MG63 (cell line): ENCODE measurements at places on chromosomes 2 and 18. TPM values are rescaled to one million over a fixed set of nuclear protein-coding genes. Genes with fewer than 3 reads are reported as not detected.

- DNase-seq: no peak
Measured at GRCh38 chr18:8274370-8274769, 334.9 kb upstream of the RAB12 start.

TSPYL6 gene
- not detected in 2 replicates for total RNA-seq

DNA sequence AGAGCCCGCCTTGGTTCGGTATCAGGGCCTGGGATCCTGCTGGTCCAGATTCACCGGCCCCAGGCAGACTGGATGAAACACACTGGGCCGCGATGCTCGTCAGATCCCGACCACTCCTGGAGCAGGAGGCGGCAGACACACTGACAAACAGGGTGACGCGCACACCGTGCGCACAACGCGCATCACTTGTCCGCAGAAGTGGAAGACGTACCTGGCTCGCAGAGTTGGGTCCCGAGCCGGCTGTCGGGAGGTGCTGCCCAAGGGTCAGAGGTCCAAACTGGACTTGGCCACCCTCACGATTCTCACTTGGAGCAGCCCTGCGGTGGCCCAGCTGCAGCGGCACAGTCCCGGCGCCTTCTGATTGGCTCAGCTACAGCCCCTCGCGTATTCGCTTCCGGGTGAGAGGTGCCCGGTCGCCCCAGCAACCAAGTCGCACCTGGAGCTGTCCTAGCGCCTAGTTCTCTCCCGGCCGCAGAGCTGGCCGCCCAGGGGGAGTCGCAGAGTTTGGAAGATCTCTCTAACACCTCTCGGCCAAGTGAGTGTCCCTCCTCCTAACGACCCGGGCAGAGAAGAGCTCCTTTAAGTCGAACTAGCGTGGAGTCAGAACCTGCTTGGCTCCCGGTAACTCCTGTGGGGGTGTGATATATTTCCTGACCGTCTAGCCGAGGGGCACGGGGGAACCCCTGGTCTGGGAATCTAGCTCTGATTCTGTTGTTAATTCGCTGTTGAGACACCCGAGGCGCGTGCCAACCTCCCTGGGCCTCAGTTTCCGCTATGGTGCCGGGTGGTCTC, at the start of the genes DHX57 and MORN2:
Gene DHX57 (minus strand): TSS at position 359 of the 792 bp plus-strand sequence. CDS start 7,529 bp downstream, outside the sequence.
Gene MORN2 (plus strand): TSS at position 401 of the 792 bp plus-strand sequence.
- peak; percentile 88 for DNase-seq

TRIM43 gene
- total RNA-seq: not detected in 2 replicates

TNFAIP6 gene
- total RNA-seq: 0.84 and 1.8 TPM in 2 replicates

DNA sequence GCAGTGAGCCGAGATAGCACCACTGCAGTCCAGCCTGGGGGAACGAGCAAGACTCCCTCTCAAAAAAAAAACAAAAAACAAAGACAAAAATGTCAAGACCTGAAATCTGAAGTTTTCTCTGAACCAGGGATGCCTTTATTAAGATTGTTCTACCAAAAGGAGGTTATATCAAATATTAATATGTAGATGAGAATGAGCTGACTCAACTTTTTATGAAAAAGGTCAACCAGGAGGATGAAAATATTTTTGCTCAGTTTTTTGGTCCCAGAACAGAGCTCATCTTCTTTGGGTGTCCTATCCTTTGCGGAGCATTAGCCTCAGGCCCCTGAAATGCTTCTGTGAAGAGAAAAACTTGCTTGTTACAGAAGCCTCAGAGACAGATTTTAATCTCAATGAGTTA, 44.0 kb downstream of the NEMP2 start:
- no peak for DNase-seq

DNA sequence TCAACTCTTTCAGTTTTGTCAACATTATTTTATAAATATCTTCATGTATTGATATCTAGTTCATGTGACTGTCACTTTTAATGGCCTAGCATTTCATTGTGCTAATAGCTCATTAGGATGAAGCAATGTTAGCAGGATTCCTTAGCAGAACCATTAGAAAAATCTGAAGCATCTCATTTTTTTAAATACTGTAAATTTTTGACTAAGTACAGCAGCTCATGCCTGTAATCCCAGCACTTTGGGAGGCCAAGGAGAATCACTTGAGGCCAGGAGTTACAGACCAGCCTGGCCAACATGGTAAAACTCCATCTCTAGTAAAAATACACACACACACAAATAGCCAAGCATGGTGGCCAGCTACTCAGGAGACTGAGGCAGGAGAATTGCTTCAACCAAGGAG, 15.6 kb upstream of the ANTXR1 start:
- no peak for DNase-seq

- no peak for DNase-seq
Measured at GRCh38 chr18:9968081-9968848, 54.4 kb downstream of the VAPA start.

DNA sequence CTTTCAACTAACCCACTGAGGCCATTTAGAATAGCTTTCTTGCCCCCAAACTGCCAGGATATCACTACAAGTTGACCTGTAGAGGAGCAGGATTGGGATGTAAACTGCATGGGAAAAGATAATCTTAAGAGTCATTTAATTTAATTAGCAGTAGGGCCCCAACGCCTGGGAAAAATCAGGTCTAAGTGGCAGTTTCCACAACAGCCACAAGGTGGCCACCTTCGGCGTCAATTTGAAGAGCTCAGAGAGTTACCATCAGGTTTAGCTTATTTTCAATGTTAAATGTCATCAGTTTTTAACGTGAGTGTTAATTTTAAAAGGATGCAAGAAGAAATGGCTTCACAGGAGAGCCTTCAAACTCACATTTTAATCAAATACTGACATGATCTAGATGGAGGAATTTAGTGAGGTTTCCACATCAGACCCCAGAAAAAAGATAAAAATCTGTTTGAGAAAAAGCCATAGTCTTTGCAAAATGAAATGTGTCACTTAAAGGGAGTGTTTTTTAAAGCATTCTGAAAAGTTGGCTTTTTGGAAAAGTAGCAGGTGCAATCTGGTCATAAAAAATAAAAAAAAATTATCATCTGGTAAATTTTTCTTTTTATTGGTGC, 77.3 kb upstream of the UPP2 start:
- peak; percentile 13 for DNase-seq

DNA sequence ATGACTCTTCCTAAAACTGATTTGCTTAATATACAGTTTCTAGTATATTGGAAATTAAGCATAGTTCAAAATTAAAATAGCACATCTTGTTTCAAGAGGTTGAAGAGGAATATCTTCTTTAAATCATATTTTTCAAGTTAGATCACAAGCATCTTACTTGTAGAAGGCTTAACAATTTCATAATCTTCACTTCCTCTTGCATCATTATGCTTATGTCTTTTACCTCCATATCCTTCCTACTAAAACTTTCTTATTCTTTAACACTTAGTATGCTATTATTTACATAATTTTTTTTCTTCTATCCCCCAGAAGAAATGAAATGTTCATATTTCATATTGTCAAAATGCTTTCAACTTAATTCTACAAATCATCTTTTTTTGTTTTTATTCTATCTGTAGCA, 1354.9 kb upstream of the TMEFF2 start:
- no peak for DNase-seq
